Activated CD4-positive, alpha-beta T cell treated with anti-CD3 and anti-CD28 coated beads, Interleukin-2, amount 50 U/mL, for 16 hours (primary cell): ENCODE measurements at places on chromosomes 2 and 18.

DNA sequence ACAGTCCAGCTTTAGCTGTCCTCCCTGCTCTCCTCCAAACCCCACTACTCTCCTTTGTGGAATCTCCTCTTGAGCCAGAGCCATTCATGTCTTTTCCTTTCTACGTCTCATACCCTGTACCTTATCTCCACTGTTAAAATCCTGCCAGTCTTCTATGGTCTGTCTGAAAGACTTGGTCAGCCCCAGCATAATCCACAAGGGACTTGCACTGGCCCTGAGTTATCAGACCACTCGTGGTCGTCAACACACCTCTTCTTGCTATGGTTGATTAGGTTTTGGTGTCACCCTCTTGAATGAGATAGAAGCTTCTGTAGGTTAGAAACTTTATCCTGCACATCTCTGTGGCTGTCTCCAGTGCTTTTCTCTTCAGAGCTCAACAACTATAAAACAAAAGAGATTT is 56.8 kb downstream of the MYO1B start:
- no peak for DNase-seq

- DNase-seq, result no peak
Observed at GRCh38 chr18:74060579-74060978, 87.1 kb downstream of the FBXO15 start.

- no peak for DNase-seq
Observed at GRCh38 chr18:48131042-48131441, 200.6 kb upstream of the SMAD2 start.

DNA sequence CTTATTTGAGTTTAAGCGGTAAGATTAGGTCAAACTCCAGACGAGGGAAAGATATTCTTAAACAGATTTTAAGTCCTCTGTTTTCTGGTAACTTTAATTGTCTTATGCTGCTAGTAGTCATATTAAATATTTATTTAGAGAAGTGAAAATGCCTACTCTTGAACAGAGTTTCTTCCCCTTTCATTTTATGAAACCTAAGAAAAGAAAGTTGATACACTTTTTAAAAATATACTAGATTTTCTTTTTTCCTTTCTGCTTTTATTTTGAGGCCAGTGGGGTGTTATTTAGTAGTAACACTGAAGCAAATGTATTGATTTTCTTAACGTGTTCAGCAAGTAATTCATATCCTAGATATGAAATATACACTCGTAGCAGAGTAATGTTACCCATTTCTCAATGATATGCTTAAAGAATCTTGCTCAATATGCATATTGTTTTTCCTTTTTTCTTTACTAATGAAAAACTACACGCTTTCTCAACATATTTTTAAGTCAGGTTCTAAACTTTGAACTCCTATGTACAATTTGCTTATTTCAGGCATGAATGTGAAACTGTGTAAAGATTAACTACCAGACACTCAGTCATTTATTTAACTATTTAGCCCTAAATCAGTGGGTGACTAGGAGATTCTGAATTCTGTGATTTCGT is 691 bp downstream of the KYNU start:
- no peak for DNase-seq

- no peak for DNase-seq
Observed at GRCh38 chr2:203692031-203692710, 14.3 kb upstream of the CD28 start.

DNA sequence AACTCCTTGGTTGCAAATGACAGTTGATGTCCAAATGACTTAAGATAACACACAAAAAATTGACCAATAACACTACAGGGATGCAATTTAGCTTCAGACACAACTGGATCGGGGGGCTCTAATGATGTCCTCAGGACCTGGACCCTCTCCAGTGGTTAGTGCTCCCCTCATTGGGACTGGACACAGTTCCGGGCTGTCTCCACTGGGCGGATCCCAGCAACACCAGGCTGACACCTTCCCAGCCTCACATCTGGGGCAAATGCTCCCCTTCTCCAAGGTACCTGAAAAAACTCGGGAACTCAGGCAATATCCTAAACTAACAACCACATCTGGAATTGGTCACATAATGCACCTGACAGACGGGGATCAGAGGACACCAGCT is 48.7 kb downstream of the PSMG2 start:
- DNase-seq, result no peak

- no peak for DNase-seq
Observed at GRCh38 chr18:45617284-45617683, 2.0 kb downstream of the SLC14A2 start.

DNA sequence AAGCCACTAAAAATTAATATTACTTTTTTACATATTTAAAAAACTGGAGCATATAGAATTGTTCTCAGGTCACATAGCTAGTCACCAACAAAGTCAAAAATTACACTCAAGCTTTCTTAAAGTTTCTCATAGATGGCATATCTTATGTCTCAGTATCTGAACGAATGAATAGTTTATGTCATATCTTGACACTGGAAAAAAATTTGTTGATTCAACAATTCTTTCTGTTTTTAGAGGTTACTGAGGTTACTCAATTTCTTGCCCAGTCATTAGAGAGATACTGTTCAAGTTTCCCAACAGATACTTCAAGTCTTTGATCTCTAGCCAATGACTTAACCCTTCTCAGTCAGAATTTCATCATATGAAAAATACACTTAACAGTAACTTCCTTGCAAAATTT is 113.1 kb upstream of the XIRP2 start:
- DNase-seq, result no peak

- DNase-seq, result peak; percentile 67
Observed at GRCh38 chr2:100924520-100925451, 77.3 kb upstream of the RPL31 start.

- no peak for DNase-seq
Observed at GRCh38 chr2:235722869-235723268, 229.0 kb downstream of the AGAP1 start.

- no peak for DNase-seq
Observed at GRCh38 chr2:127698553-127699355, 2.5 kb upstream of the SFT2D3 start.

GRCh38 chr18:36665952-36666351 is 162.8 kb downstream of the TPGS2 start:
- DNase-seq, result no peak

GRCh38 chr2:55887901-55888624 is 35.5 kb downstream of the EFEMP1 start:
- DNase-seq, result no peak

DNA sequence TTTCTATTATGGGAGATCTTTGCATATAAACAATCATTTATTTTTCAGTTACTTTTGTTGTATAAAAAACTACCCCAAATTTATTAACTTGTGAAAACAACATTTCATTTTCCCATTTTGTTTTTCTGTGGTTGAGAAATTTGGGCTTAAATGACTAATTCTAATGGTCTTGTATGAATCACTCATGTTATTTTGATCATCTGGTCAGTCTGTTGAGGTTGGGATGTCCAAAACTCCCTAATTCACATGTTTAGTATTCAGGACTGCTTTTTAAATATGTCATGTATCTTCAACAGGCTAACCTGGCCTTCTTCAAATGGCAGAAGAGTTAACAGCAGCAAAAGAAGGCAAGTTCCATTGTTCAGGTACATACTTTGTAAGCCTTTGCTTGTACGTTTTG is 788.1 kb downstream of the TRIB2 start:
- DNase-seq, result no peak

DNA sequence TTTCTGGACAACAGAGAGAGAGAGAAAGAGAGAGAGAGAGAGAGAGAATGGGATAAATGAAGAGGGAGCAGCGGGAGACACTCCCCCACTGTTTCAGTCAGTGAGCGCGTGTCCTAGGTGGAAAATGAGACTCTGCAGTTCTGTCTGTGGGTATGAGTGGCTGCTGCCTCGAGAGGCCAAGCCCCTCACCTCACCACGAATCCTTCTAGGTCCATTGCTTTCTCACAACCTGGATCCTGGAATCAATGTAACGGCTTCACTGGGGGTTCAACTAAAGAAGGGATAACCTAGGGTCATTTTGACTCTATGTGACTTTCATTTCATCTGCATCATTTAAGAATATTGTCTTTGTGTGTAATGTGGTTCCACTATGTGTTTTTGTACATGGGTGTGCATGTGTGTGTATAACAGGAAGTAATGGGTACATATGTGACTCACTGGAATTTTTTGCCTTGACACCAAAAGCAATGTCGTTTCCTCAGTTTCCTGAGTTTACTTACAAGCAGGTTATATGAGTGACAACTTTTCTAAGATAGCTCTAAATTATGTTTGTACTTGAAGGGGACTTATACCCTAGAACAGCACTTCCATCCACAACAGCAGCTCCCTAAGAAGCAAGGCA is 221.4 kb upstream of the TRIB2 start:
- DNase-seq, result peak; percentile 41
